Amniotic stem cell (primary cell): ENCODE measurements at places on chromosomes 7 and 10.

DNA sequence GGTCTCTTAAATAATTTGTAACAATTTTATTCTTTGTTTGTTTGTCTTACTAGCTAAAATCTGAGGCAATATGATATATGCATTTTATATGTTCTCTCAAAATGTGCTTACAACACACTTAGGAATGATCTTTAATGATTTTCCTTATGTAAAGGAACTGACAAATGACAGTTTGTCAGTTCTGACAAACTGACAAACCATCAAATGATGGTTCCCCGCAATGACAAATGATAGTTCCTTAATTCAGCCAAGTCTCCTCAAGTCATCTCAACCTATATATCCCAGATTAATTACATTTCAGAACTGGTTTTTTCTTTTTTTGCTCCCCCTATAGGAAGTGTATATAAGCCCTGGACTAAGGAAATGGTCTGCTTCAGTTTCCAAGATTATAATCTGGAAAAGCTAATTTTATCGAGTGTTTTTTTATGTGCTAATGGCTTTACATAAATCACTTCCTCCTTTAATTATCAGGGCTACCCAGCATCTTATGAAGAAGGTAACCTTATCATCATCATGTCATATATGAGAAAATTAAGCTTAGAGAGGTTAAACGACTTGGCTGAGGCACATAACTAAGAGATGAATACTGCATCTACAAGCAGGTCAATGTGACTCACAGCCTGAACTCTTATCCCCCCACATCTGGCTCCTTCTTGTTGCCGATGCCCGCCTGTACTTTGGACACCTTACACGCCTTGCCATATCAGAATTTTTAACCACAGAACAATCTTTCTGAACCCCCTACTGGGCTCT is 75.1 kb downstream of the RELN start:
- no peak for DNase-seq

GRCh38 chr10:27241010-27241651 is 534 bp upstream of the ACBD5 start:
- no peak for DNase-seq

GRCh38 chr7:128164061-128164954 is 76.8 kb upstream of the LEP start:
- peak; percentile 19 for DNase-seq

DNA sequence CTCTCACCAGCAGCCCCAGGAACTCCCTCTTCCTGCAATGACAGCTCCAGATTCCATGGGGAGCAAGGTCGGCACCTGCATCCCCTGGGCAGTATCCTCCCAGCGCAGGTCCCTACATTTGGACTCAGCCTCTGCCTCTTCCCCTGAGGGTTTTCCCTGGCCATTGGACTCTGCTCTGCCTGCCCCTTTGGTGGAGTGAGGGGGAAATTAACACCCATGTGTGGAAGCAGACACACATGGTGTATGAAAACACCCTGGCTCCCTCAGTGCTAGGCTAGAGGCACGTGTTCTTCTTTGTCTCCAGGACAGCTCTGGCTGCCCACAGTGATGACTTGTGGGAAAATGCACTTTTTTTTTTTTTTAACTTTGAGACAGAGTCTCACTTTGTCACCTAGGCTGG is 8.4 kb downstream of the PRF1 start:
- DNase-seq: no peak

DNA sequence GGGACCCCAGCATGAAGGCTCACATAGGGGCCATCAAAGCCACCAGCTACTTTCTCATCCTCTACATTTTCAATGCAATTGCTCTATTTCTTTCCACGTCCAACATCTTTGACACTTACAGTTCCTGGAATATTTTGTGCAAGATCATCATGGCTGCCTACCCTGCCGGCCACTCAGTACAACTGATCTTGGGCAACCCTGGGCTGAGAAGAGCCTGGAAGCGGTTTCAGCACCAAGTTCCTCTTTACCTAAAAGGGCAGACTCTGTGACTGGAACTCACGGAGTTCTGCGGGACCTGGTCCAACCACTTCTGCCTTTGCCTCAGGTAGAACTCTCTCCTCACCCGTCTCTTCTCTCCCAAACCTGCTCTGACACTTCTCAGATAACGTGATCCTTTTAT is 945 bp downstream of the TAS2R40 start:
- DNase-seq: no peak

DNA sequence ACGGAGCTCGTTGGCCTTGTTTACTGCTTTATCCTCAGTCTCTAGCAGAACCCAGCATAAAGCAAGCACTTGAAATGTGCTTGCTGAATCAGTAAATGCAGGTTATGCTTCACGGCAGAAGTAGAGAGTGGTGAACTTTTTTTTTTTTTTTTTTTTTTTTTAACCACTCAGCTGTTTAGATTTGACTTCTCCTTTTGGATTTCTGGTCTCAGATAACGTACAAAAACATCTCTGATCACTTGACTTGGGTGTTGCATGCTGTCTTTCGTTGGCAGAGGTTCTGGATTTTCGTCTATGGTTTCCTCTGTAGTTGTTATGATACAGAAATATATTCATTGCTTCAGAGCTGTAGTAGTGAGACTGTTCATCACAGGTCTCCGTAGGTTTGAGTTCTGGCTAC is 242.5 kb upstream of the HABP2 start:
- no peak for DNase-seq

DNA sequence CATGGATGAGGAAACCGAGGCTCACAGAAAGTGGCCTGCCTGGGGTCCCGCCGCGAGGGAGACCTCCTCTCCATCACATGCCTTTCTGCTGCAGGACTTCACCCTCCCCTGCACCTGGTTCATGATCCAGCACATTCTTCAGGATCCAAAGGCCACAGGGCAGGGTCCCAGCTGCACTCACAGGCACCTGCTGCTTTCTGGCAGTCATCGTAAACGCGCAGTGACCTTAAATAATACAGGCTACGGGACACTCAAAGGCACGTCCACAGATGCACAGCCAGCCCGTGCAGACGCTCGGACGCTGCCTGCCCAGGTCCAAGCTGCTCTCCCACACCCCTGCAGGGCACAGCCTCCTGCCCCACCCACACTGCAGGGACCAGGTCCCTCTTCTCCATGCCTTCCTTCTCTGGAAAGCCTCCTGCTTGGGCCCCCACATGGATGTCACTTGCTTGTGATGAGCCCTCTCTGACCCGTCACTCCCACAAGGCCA is 49.9 kb downstream of the CALML3 start:
- DNase-seq: no peak

DNA sequence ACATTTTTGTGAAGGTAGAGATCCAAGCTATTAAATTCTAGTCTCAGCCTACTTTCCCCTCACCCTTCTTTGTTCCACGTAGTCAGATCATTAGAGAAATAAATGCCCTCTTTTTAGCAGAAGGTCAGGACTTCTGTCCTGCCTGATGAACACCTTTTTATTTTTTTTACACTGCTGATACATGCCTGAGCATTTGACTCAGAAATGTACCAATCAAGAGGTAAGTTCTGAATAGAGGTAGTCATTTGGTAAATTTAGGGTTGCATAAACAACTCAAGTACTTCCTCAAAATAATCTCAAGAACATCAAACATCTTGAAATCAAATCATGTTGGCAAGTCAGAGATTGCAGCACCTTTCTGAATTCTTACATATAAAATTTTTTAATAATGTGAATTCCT is 133.7 kb downstream of the MYO3A start:
- DNase-seq: no peak

DNA sequence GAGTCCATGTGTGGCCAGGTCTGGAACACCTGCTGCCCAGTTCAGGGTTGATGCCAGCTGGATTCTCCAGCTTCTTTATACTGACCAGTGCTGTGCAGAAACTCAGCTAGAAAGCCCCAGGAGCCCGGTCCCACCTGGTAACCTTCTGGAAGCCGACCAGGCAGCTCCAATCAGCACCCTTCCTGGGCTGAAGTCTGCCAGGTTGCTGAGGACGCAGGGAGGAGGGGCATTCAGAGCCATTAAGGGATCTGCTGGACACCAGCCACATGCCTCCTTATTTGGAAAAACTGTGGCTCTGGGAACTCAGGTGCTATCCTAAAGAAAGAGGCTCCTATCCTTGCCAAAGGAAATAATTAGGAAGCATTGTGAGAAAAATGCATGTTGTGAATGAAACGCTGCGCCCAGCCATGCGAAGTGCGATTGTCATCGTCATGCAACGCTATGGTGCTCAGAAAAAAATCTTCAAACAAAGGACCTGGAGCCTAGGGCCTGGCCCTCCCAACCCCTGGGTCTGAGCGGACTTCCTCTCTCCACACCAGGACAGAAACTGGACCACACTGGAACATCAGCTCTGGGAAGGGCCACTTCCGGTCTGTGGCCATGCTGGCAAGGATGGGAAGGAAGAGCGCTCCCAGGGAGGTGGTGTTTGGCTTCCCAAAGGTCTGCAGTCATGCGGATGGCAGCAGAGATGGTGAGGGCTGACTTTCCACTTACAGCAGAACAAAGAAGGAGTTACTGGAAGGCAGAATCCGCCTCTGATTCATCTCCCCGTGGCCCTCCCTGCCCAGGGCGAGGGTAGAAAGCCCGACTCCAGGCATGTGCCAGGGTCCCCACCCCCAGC is 90.1 kb downstream of the FAM53B start:
- DNase-seq: no peak

DNA sequence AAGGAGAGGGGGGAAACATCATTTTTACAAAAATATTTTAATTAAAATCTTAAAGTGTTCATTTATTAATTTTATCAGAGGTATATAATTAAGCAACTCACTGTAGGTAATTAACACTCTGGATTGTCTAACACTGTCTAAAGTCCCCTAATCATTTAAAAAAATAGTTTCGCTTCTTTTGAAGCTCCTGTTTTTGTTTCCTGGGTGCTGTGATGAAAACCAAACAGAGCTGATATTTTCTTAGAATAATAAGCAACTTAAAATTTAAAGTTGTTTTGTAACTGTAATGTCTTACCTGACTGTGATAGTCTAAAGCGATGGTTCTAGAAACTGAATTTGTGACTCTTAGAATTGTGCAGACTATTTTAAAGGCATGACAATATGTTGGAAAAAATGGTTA is 961.0 kb downstream of the GATA3 start:
- no peak for DNase-seq

DNA sequence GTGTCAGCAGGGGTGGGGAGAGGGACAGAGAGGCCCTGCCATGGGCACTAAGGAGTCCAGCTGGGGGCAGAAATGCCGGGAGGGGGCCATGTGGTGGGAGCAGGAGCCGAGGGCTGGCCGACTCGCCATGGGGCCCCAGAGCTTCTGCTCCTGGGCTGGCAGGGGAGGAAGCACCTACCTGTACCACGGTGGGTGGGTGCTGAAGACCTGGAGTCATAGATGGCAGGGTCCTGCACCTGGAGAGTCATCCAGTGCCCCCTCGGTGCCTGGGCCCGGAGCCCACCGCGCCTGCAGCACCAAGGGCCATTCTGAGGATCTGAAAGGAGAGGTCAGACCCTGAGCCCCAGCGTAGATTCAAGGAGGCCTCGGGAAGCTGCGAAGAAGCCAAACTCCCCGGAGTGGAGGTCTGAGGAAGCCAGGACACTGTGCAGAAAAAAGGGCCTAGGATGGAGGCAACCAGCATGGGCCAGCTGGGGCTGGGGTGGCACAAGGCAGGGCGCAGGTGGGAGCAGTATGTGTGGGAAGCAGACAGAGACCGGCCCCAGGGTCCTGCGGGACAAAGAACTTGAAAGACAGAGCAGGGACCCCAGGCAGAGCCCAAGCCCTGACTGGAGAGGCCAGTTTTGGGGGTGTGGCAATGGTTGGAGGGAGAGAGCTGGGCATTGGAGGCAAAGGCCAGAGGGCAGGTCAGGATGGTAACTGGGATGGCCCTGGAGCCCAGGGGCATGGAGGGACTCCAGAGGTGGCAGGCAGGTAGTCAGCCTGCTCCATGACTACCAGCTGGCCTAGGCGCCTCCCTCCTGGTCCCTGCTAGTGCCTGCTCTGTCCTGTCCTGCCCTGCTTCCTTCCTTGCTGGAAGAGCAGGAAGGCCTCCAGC is 26.7 kb upstream of the SMARCD3 start:
- DNase-seq: no peak

GRCh38 chr7:113338071-113338696 is 219.8 kb upstream of the SMIM30 start:
- DNase-seq: no peak

DNA sequence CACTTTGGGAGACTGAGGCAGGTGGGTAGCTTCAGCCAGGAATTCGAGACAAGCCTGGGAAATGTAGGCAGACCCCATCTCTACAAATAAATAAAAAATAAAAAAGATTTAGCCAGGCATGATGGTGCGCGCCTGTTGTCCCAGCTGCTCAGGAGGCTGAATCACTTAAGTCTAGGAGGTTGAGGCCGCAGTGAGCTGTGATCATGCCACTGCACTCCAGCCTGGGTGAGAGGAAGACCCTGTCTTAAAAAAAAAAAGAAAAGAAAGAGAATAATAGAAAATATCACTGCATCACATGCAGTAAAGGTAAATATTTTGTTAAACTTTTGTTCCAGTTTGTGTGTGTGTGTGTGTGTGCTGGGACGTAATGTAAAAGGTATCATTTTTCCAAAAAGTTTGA is 3.0 kb downstream of the STRIP2 start:
- no peak for DNase-seq

- no peak for DNase-seq
Measured at GRCh38 chr7:15128716-15129115, 226.2 kb upstream of the DGKB start.

GRCh38 chr7:155287284-155287935 is 10.3 kb upstream of the INSIG1 start:
- no peak for DNase-seq

GRCh38 chr7:65892835-65893234 is 20.0 kb downstream of the VKORC1L1 start:
- DNase-seq: no peak

DNA sequence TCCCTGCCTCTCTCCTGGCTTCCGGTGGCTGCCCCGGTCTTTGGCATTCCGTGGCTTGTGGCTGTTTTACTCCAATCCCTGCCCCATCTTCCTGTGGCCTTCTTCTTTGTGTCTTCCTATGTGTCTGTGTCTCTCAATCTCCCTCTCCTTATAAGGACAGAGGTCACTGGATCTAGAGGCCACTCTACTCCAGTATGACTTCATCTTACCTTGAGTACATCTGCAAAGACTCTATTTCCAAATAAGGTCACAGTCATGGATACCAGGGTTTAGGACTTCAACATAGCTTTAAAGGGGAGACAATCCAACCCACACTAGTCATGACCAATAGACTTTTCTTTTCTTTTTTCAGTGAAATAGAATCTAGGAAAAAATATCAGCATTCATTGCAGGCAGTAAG is 153.3 kb upstream of the INSYN2A start:
- no peak for DNase-seq

DNA sequence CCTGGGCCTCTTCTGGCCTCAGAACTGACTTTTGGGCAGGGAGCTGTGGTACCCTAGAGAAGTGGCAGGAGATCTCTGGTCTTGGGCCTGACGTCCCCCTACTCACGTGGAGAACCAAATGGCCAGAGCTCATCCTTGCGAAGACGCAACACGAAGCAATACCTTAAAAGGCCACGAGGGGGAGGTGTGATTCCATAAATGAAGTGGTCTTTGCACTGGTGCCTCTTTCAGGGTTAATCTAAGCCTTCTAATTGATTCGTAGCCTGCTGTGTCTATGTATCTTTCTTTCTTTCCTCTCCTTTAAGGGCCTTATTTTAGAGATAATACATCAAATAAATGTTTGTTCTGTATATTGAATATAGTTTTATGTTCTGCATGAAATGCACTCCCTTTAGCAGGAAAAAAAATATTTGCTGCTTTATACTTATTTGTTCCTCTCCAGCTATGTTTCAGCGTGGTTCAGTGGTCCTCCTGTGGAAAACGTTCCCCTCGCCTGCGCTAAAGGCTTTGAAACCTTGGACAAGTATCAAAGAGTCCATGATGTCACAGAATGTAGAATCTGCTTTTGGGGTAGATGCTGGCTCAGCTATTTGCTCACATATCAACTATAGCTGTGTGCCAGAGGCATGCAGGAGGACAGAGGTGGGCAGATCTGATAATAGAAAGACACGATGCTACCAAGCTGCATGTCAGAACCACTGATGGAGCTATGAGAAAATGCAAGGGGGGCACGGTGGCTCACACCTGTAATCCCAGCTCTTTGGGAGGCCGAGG is 41.0 kb downstream of the STRA8 start:
- no peak for DNase-seq
